IMR-90 (cell line): ENCODE measurements at places on chromosomes 5 and 9.
A peak's percentile ranks its signal among the peaks of the same experiment; 100 is the strongest.

DNA sequence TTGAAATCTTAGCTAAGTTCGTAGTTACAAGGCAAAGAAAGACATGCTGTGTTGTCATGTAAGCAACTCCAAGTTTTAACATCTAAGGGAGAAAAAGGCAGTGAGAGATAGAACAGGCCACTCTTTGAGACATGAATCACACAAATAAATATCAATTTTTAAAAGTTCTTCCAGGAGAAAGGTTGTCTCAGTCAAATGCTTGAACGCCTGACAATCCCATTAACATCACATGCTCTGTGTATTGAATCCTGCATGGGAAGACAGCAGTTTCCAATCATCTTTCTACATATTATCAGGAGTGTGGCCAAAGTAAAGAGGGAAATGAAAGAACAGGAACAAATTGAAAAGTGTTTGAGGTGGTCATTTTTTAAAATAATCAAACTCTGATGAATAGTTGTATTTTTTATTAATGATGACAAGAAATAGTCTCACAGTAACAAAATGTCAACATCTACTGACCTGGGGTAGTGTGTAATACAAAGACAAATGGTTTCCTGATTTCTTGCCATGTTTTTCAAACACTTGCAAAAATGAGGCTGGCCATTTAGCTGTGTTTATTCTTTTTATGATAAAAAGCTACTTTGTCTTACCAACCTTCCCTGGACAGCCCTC is 6.4 kb upstream of the C6 start:
- no peak for DNase-seq

- no peak for DNase-seq
Observed at GRCh38 chr9:19193029-19193324, 37.5 kb upstream of the DENND4C start.

- DNase-seq, result no peak
Observed at GRCh38 chr5:178423901-178424809, 166.0 kb downstream of the COL23A1 start.

GRCh38 chr5:147398860-147399259 is 111.0 kb downstream of the DPYSL3 start:
- DNase-seq, result no peak

DNA sequence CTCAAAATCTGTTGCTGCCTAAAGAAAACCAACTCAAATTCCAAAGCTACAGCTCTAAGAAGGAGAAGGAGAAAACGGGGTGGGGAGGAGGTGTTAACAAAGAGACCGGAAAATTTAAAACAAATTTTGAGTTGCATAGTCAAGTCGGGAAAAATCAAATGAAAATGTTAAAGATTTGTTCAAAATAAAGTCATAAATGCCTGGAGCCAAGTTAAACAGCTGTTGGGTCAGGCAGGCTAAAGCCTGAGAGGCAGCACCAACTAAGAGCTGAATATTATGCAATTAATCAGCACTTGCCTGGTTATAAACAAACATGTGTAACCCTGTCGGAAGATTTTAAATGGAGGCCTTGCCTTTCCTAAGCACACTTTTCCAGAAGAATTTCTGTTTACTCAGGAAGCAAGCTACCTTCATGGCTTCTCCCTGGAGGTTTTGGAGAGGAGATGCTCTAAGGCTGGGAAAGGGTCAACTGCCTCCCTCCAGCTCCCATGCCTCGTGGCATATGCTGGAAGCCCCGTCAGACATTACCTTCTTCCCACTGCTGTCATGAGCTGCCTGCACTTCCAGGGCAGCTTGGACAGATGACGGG is 270.5 kb downstream of the DMRT2 start:
- no peak for DNase-seq

GRCh38 chr5:154084062-154084639 is 45.4 kb downstream of the MFAP3 start:
- no peak for DNase-seq

- peak; percentile 53 for DNase-seq
Observed at GRCh38 chr9:108543251-108543778, 312.5 kb downstream of the ACTL7B start.

DNA sequence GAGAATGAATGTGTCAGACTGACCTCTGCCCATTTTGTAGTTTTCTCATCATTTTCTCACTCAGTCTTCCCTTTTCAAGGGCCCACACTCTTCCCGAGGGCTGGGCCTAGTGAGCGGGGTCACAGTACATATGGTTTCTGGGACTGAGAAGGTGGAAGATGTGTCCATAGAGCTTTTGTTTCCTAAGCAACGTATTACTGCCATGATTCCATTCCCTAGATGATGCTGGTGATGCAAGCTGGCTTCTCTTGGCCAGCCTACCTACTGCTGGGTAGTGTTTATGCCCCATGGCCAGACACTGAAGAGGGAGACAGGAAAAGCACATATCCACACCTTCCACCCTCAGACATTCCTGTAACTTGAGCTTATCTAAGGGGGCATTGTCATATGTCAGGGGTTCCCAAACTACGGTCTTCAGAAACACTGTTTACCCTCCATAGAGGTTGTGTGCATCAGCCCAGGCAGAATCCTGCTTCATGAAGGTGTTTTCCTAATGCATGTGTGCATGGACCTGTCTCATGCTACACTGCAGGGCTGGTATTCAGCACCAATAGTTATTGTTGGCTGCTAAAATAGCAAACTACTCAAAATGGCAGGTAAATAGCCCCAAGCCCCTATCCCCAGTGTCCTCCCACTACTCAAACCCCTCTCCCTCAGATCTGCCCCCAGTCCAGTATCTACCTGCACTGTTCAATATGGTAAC is 9.5 kb downstream of the IRF1 start:
- no peak for DNase-seq

GRCh38 chr9:21801683-21802417 is 586 bp upstream of the MTAP start:
- peak; percentile 85 for DNase-seq

- DNase-seq, result no peak
Observed at GRCh38 chr5:65830856-65831255, 95.5 kb upstream of the ERBIN start.

GRCh38 chr9:18263377-18263776 is 210.6 kb upstream of the ADAMTSL1 start:
- DNase-seq, result no peak

GRCh38 chr9:98374385-98375051 is 119.1 kb upstream of the TBC1D2 start:
- peak; percentile 96 for DNase-seq

DNA sequence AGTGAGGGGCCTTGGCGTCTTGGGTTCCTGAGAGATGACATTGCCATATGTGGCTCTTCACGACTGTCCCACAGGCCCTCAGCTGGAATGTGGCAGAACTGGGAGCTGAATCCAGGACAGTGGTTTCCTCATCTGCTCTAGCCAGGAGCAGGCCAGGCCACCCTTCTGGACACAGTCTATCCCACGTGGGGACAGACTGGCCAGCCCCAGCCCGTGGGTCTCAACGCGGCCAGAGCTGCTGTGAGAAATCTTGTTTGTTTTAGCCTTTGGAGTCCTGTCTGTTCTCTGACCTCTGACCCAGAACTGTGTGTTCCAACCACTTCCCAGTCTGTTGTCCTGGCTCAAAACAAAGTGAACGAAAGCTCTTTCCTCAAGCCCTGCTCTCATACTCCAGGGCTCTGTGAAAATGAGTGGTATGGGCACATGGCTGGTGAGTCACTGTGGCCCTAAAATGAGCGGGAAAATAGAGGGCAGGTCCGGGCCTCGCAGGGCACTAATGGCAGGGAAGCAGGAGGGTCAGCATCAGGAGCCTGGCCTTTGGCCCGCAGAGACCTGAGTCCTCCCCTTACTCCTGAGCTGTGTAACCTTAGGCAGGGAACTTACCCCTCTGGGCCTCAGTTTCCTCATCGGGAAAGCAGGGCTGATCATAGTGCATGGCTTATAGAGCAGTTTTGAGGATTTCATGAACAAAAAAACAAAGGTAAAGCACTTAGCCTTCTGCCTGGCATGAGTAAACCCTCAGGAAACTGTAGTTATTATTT is 34.8 kb upstream of the GLRX start:
- DNase-seq, result peak; percentile 91

- DNase-seq, result no peak
Observed at GRCh38 chr5:81016116-81016515, 56.0 kb downstream of the RASGRF2 start.

DNA sequence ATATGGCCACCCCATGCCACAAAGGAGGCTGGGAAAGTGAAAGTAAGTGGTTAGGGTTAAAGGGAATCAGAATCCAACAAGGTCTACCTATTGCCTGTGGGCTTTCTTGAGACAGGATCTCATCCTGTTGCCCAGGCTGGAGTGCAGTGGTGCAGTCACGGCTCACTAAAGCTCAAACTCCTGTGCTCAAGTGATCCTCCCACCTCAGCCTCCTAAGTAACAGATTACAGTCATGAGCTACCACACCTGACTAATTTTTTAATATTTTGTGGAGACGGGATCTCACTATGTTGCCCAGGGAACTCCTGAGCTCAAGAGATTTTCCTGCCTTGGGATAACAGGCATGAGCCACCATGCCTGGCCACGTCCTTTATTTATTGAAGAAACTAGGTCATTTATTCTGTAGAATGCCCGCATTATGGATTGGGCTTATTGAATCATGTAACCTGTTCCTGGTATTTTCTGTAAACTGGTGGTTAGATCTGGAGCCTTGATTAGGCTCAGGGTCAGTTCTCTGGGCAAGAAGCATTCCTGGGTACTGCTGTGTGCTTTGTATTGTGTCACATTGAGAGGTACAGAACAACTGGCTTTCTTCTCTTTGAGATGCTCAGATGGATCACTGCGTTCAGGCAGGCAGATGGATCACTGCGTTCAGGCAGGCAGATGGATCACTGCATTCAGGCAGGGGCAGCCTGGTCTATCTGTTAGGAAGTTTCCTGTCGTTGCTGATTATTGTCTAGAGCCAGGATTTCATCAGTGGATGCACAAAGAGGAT is 41.6 kb downstream of the ERGIC1 start:
- no peak for DNase-seq

DNA sequence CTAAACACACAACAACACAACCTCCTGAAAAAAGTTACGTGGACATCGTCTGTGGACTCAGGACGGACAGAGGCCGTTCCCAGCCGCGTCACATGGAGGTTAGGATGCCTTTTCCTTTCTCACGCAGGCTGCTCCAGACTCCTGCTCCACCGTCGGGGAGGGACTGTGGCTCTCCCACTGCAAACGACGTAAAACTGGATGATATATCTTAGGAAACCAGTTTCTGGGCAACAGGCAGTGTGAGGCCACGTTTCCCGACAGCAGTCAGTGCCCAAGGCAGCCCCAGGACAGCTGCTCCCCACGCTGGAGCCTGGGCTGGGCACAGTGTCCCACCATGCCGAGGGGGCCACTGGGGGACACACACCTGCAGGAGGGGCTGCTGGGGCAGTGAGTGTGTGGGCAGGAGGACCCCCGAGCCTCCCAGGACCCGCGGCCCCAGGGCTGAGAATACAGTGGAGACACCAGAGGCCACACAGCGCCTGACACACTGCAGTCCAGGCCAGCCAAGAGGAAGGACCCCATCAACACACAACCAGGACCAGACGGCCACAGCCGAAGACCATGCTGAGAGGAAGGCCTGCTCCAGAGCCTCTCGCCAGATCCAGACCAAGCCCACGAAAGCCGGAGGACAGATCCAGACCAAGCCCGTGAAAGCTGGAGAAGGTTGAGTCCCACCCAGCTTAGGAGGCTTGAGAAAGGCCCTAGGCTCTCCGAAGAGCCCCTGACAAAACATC is 26.2 kb downstream of the EXD3 start:
- no peak for DNase-seq

DNA sequence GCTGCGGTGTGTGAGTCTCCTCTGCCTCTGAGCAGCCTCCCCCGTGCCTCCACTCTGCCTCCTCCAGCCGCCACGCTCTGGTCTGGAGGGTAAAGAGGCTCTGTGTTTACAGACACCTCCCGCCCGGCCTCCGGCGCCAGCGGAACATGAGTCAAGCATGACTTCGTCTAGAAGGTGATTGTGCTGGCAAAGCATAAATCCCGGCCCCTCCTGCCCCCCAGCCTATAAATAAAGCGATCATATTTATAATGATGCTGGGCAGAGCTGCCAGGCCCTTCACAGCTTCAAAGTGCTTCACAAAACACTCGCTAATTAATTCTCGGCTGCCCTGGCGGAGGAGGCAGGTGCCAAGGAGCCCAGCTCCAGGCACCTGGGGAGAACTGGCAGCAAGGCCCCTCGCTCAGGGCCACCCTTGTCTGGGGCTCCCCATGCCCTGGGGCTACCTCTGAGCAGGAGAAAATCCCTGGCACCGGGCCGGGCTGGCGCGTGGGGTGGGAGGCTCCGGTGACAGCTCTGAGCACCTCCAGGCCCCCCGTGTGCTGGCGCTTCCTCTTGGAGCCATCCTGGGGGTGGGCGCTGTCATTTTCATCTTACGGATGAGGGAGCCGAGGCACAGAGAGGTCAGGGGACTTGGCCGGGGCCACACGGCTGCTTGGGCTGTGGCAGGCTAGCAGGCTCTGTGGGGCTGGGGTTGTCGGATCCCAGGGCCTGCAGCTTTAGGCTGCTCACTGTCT is 87.8 kb downstream of the RXRA start:
- peak; percentile 89 for DNase-seq

DNA sequence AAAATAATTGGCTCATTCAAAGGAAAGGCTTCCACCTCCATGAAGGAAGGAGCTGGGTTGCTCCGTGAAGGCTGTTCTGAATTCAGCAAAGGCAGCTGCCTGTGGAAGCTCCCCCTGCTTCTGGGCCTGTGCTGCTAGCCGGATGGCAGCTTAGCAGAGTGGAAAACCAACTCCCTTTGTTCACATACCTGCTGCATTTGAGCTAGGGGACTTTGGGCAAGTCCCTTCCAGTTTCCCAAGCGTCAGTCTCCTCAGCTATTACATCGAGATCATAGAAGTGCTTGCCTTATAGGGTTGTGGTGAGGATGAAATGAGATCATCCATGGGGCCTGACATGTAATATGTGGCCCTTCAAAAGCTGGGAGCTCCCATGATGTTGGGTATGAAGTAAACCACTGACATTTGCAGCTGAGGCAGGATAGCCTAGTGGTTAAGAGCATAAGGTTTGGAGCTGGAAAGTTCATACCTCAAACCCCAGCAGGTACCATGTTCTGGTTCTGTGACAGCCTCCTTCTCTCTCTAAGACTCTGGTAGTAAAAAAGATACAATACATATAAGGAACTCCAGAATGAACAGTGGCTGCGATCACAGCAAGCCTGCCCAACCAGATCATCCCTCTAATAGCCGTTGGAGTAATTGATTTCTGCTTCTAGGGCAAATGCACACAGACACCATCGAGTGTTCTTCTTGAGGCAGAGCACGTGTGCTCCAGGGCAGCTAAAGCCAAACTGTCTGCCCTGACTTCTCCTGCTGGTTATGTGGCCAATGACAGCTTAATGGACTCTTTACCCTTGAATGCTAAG is 11.0 kb upstream of the DENND1A start:
- no peak for DNase-seq

DNA sequence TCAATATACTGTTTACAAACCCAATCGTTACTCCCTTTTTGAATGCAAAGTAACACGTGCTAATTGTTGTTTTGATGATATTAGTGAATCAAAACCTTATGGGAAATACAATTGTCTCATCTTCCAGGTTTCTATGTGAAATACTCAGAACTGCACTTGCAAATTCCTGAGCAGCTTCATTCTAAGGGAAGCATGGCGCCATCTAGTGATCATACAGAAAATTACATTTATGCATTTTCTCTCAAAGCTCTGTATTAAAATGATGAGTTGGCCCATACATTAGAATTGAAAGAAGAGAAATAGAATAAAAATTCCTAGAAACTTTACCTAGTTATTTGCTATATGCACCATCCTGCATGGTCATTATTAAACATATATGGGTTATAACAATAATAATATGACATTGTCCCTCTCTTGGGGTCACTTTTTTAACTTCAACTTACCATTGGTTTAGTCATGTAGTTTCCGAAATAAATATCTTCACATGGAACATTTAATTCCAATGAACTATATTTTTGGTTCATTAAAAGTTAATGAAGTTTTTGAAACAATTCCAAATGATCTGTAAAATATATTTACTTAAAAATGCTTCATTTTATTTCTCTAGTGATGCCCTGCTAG is 220.0 kb downstream of the PDE4D start:
- peak; percentile 49 for DNase-seq

GRCh38 chr9:81079055-81079454 is 610.3 kb downstream of the TLE1 start:
- no peak for DNase-seq
